ENCODE measurements at places on chromosomes 1 and 21.

- DNase-seq: no peak
Observed at GRCh38 chr21:44085491-44086321, 21.5 kb upstream of the PWP2 start.

- DNase-seq: no peak
Observed at GRCh38 chr1:178046591-178047270, 47.2 kb upstream of the RASAL2 start.

GRCh38 chr1:169844941-169845608 is 48.6 kb downstream of the SCYL3 start:
- no peak for DNase-seq

DNA sequence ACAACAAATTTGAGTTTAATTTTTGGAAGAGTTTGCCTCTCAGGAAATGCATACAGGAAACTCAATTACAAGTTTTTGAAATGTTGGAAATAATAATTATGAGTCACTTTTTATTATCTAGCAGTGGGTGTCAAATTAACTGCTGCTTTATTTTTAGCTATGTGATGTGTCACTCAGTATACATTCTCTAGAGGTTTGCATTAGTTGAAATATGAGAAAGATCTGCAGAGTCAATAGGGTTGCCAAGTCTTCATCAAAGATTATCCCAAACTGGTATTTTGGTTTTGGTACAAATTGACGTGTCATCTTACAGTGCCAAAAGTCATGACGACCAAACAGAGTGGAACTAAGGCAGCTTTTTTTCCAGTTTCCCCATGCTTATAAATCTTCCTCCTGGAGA is 54.3 kb upstream of the DIPK1A start:
- DNase-seq: no peak

DNA sequence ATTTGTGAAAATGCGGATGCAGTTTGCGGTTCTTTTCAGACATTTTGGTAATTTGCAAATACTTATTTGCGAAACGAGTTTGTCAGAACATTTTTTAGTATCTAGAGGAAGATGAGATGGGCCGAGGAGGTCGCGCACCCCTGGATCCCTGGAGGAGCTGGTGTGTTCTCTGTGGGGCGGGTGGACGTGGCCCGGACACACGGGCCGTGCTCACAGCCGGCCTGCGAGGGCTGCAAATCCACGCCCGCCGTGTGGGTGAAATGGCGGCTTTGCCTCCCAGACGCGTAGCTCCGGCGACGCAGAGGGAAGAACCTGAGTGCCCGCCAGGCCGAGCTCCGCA is 9.3 kb upstream of the TTLL10 start:
- no peak for DNase-seq

- no peak for DNase-seq
Observed at GRCh38 chr1:116332451-116332850, 40.6 kb upstream of the ATP1A1 start.

DNA sequence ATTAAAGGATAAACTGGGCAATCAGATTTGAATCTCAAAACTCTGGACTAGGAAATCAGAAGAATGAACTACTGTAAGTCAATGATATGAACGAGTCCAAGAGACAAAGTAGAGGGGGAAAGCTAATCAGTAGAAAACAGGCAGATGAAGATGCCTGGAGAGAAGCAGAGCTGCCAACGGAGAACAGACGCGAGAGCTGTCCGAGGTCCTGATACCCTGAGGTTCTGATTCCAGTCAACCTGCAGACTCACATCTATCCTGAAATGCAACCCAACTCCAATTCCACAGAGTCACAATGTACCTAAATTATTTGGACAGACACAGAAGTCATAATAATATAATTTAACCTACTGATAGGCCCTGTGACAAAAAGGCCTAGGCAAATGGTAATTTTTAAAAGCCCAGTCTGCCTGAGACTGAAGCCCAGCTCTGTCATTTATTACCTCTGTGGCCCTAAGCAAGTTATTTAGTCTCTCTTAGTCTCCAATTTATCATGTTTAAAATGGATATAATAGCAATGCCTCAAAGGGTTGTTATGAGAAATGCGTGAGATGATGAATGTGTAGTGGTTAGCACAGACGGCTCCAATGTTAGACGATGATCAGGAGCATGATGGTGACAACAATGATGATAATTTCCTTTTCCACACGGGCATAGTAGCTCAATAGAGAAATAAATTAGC is 33.4 kb downstream of the RGS7 start:
- no peak for DNase-seq

- no peak for DNase-seq
Observed at GRCh38 chr1:45334308-45335245, 5.4 kb upstream of the TOE1 start.

DNA sequence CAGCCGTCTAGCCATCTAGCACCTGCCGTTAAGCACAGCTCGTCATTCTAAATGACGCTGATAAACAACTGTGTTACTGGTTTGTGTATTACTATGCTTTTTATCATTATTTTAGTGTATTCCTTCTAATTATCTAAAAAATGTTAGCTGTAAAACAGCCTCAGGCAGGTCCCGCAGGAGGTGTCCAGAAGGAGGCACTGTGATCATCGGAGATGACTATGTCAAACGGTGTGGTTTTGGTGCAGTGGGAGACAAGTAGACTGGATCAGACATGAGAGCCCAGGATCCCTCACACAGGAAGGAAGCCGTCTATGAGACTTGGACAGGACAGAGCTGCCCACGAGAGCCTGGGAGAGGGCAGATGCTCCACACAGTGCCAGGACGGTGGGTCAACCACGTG is 55.3 kb upstream of the COL6A1 start:
- no peak for DNase-seq

GRCh38 chr1:83905315-83905907 is 93.5 kb downstream of the TTLL7 start:
- no peak for DNase-seq

DNA sequence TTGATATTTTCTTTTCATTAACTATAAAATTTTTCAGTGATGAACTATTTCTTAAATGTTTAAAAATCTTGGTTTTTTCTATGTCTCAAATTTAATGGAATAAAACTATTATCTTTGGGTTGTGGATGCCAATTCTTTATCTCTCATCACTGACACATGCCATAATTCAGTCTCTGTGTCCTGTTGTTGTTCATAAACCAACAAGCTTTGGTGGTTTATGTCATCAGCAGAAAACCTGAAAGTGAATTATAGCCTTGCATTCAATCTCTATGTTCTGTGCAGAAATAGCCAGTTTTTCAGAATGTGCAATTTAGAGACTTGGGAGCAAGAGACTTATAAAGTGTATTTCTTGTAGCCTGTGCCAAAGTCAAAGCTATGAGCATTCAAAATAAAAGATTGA is 462.6 kb upstream of the ADGRL4 start:
- no peak for DNase-seq

- DNase-seq: no peak
Observed at GRCh38 chr1:234478481-234479309, at the start of gene TARBP1. TARBP1 (minus strand) TSS chr1:234479179; CDS start chr1:234479103, 76 bp downstream.

- DNase-seq: no peak
Observed at GRCh38 chr1:178464566-178464965, 32.2 kb downstream of the CLEC20A start.

GRCh38 chr1:246280551-246280950 is 226.5 kb downstream of the SMYD3 start:
- DNase-seq: no peak

DNA sequence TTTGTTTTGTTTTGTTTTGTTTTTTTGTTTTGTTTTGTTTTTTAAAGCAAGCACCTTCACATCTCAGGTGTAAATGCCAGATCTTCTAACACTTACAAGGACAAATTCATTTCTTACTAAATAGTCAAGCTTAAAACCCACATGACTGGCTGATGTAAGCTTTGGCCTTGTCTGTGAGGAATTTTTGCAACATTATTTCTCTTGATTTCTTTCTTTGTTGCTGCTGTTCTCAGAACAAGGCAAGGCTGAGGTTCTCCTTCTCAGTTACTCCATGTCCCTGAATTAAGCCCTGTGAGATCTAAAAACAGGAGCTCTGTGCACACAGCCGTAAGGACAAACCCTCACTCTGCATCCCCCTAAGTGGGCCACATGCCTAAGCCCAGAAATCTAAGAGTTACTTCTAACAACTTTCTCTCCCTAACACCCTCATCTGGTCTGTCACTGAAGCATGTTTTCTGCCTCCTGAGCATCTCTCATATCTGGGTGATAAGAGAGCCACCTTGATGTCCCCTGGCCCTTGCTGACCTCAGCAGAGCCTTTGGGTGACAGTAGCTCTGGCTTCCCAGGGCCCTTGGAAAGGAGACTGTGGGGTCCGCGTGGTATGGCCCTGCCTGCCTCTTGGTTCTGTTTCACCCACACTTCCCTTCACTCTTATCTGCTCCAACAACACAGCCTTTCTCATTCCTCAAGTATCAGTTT is 81.2 kb upstream of the HOOK1 start:
- DNase-seq: no peak
